IMR-90 (cell line): ENCODE measurements at places on chromosomes 2 and 18. TPM values are rescaled to one million over a fixed set of nuclear protein-coding genes. Genes with fewer than 3 reads are reported as not detected.

DNA sequence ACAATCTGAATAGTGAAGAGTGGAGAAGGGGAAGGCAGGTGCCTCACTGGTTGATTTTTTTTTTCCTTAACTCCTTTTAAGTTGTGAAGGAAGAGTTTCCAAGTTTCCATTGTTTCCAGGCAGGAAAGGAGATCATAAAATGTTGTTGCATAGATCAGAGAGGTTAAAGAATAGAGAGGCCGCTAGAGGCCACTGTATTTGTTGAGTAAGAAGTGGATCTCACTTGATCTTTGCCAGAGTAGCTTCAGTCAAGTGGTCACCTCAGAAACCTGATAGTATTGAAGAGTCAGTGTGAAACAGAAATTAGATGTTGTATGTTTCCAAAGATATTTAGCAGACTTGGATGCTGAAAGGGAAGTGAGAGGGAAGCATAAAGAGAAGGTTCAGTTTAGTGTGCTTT is 17.6 kb downstream of the CTNNA2 start:
- DNase-seq: no peak
- no peaks in the 10 kb centered on the region for H3K27me3 ChIP-seq
- H3K27ac ChIP-seq: no peak overlapping the region

Gene SH3BP4
- 112 and 122 TPM in 2 replicates for total RNA-seq

Gene ACTG2
- total RNA-seq: 349 and 523 TPM in 2 replicates

Gene DYNAP
- total RNA-seq: not detected in 2 replicates
